ENCODE measurements at places on chromosomes 2 and 18.

DNA sequence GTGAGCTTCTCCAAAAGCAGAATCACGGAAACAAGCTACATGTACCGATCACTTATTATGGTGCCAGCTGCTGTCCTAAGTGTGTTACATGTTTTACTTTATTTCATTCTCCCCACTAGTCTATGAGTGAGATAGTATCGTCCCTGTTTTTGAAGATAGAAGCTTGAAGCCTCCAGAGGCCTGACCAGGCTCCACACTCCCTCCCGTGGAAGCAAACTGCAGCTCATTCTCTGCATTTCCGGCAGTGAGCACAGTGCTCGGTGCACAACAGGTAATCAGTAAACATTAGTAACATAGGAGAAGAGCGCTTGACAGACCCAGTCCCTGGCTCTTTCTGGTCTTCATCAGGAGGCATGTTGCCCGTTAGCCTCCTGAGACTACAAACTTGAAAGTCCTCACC is 72.9 kb downstream of the ZBTB7C start:
- no peak for DNase-seq

DNA sequence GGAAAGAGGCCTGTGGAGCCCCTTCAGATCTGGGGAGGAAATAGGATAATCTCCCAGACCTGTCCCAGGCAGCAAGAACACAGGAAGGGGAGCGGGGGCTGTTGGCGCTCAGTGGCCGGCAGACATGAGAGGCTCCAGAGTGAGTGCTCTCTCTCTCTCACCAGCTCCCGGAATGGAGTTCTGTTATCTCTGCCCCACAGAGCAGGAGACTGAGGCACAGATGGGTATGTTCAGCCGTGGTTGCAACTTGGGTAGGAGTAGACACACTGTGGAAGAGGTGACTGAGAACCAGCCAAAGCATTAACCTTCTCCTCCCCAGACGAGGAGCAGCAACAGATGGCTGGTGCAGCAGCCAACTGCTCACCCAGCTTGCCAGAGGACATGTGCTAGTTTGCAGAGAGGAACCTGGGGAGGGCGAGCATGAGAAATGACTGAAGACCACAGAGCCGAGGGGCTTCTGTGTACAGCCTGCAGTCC is 82.0 kb downstream of the NRP2 start:
- no peak for DNase-seq

GRCh38 chr2:126534478-126534877 is 121.5 kb upstream of the GYPC start:
- DNase-seq: peak; percentile 33

- no peak for DNase-seq
These were observed 515.8 kb downstream of the SUCLG1 start for GRCh38 chr2:83943265-83943664.

GRCh38 chr18:35137632-35138031 is 96.4 kb downstream of the MAPRE2 start:
- DNase-seq: no peak

DNA sequence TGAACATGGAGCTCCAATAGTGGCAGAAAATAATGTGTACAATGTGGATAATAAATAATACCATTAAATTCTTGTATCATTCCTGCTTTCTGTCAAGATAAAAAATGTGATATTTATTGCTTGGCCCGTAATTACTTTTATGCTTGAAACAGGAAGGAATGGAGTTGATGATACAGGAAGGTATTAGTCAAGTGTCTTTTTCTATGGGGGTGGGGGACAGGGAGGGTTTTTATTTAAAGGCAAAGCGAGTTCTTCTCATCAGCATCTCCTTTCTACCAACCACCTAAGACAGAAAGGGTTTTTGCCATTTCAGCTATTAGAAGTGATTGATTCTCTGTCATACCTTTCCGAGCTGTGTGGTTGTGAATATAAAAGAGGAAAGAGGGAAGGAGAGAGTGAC is 135.3 kb downstream of the DCC start:
- no peak for DNase-seq

- DNase-seq: no peak
These were observed 120.0 kb upstream of the MAPRE2 start for GRCh38 chr18:34921226-34921625.

- DNase-seq: no peak
These were observed 416.8 kb upstream of the HS6ST1 start for GRCh38 chr2:128735296-128735960.

- DNase-seq: no peak
These were observed 97.0 kb upstream of the PTPRM start for GRCh38 chr18:7470101-7470500.

DNA sequence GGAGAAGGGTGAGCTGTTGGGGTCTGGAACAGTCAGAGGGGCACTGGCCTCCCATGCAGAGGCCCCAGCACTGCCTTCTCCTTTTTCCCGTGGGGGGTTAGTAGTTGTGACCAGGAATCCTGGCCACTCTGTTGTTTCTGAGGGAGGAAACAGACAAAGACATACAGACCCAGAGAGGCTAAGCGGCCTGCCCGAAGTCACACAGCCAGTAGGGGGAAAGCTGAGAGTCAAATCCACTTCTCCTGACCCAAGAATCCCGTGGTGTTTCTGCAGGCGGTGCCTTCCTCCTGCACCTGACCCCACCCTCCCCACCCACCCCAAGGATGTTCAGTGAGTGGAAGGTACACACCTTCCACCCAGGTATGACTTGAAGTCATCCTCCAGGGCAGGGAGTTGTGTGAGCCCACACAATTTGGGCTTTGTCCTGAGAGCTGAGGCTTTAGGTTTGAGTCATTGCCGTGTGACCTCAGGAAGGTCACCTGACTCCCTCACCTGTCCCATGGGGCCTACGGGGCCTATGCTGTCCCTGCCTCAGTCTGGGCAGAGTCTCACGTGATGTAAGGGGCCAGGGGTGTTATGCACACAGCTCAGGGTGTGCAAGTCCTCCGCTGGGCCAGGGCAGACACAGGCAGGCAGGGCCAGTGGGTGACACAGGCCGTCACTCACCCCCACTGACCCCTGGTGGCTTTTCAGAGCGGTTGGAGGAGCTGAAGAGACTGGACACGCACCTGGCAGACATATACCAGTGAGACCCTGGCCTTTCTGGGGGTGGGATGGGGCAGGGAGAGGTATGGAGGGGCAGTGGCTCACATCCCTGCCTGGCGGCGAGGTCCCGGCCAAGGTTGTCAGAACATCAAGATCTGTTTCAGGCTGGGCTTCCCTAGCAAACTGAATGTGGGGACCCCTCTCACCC is 5.0 kb downstream of the NT5DC4 start:
- DNase-seq: no peak

DNA sequence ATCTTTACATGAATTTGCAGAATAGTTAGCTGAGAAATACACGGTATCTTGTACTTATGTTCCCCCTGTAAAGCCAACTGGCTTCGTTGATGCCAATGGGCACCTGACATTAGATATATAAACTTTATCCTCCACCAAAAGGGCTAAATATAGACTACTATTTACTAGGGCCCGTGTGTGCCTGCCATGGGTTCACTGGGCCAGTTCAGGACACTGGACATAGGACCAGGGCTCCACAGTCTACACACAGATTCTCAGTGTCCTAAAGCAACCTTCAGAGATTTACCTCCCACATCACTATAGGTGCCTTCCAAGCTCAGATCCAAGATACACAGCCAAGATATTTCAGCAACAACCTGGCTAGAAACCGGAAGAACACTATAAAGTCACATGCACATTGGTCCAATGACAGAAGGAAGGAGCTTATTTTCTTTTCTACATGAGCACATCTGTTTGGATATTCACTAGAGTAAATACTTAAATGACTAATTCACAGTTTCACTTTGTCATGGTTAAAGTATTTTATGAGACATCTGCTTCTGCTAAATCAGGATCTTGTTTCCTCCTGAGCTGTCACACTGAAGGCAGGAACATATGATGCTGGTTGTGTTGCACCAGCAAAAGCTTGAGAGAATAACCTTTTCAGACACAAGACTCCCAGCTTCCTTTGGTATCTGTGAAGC is 95.1 kb downstream of the MYO5B start:
- no peak for DNase-seq

- DNase-seq: peak; percentile 45
These were observed 83.0 kb downstream of the LPIN1 start for GRCh38 chr2:11829324-11829946.

DNA sequence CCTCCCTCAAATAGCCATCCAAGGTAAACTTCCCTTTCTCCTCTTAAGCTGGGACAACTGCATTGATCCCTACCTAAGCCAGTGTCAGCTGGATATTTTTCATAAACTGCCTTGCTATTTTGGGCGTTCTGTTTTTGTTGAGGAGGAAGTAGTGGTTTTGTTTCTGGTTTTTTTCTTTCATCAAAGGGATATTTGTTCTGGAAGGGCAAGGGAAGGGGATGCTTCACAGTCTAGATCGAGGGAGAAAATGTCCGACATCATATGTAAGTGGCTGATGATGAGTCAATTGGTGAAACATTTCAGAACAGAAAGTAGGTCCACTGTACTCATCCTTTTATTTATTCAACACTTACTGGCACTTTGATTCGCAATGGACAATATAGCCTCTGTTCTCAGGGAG is 31.0 kb downstream of the TANC1 start:
- no peak for DNase-seq

- no peak for DNase-seq
These were observed 261.2 kb upstream of the FSIP2 start for GRCh38 chr2:185477452-185477851.

- DNase-seq: no peak
These were observed 2.3 kb downstream of the PER2 start for GRCh38 chr2:238286095-238286494.

GRCh38 chr2:45748239-45748638 is 96.8 kb downstream of the PRKCE start:
- no peak for DNase-seq

- DNase-seq: no peak
These were observed 5.2 kb downstream of the FHOD3 start for GRCh38 chr18:36302676-36303075.

DNA sequence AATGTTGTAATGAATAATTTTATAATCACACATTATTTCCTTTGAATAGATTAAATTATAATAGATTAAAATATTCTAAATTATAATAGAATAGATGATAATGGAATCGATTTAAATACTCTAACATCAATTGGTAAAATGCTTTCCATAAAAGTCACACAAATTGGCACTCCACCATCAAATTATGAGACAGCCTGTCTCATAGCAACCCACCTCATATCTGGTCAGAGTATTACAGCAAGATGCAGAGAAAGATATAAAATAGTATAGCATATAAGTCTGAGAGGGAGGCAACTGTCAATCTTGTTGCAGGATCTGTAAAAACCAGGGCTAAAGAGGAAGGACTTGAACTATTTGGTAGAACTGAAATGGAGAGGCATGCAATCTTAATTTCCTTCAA is 98.4 kb upstream of the NCKAP5 start:
- DNase-seq: no peak

GRCh38 chr18:42365591-42365990 is 410.6 kb downstream of the PIK3C3 start:
- no peak for DNase-seq

DNA sequence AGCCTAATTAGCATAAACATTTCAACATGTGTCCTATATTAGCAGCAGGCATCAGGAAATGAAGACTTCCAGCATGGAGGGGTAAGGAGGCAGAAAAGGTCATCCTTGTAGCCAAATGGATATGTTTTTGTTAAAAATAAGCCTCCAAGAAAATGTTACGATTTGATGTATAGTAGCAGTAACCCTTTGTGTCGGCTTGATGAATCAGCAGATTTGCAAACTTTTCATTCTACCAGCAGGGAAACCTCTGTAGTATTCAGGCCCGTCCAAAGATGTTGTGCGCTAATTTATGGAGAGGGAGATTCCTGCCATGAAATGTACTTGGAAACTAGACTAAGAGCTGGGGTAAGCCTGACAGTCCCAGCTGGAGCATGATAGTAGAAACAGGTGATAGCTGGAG is 780.8 kb upstream of the KLHL29 start:
- DNase-seq: no peak

DNA sequence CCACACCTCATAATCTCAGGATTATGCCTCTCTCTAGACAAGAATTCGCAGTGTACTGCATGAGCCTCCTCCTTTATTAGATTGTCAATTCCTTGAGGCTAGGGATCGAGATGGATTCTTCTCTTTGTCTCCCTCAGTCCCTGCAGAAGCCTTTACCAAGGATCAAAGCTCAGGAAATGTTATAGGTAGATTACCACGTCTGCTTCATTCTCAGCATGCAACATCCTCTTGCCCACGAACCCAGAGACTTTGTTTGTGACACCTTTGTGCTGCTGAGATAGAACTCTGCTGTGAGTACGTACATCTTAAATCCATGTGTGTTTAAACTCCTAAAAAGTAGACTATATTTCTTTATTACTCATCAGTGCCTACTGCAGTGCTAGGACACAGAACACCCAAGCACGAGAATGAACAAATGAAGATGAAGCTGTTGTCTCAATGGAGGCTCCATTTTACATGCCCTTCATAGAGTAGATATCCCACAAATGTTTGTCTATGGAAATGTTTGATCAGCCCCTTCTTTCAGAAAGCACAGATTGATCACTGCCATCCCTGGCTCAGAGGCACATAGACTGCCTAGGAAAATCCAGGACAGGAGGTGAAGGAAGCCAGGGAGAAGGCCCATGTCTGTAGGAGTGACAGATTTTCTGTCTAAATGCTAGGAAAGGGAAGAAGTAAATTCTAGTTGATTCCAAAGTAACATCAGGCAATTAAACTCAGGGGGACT is 98.8 kb upstream of the KLHL29 start:
- no peak for DNase-seq

- DNase-seq: no peak
These were observed 22.1 kb upstream of the SERTAD2 start for GRCh38 chr2:64675860-64676259.

- no peak for DNase-seq
These were observed 119.0 kb upstream of the SLC38A11 start for GRCh38 chr2:165074323-165074722.

DNA sequence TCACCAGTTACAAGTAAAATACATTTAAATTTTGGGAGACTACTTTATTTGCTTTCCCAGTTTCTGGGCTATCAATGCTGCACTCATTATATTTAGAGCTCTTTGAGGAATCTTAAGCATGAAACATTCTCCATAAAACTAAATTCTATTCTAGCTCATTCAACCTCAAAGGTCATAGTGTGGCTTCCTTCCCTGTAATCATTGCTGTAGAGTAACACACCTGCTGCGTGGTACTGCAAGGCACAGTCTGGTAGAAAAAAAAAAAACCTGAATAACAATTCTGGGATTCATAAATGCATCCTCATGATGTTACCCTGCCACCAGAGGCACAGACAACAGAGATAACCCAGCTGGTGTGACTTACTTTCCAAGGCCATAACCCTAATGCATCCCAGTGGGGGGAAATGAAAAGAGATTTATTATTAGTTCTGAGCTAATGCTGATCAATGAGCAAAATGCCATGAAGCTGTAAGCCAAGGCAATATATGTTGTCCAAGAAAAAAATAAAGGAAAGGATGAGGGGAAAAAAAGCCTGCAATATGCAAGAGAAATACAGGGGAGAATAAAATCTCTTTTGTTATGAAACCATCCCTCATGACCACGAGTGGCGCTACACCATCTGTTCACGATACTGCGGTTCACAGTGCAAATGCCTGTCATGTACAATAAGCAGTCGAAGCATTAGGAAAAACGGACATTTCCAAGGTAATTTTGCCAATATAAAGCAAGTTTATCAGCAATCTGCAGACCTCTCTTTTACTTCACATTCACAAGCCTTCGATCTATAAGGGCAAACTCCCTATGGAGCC is 1481.6 kb upstream of the PIK3C3 start:
- no peak for DNase-seq

Data from T-helper 1 cell (primary cell).